ENCODE measurements at places on chromosomes 1 and 21.

- no peak for DNase-seq
Observed at GRCh38 chr1:167453123-167453522, 65.2 kb downstream of the CD247 start.

DNA sequence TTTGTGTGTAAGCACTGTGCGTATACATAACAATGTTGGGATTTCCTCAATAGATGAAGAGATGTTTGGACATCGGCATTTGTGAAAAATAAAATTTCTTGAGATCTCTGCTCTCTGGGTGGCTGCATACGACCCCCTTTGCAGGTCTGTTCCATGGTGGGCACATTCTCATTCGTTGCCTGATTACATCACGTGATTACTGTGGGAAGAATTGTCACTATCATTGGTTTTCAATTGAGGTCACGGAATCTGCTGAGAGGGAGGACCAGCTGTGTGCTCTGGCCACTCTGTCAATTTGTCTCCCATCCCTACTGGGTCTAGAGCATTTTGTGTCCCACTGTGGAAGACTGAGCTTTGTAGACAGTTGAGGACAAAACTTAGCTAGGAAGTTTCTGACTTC is 81.8 kb downstream of the DISC1 start:
- no peak for DNase-seq

DNA sequence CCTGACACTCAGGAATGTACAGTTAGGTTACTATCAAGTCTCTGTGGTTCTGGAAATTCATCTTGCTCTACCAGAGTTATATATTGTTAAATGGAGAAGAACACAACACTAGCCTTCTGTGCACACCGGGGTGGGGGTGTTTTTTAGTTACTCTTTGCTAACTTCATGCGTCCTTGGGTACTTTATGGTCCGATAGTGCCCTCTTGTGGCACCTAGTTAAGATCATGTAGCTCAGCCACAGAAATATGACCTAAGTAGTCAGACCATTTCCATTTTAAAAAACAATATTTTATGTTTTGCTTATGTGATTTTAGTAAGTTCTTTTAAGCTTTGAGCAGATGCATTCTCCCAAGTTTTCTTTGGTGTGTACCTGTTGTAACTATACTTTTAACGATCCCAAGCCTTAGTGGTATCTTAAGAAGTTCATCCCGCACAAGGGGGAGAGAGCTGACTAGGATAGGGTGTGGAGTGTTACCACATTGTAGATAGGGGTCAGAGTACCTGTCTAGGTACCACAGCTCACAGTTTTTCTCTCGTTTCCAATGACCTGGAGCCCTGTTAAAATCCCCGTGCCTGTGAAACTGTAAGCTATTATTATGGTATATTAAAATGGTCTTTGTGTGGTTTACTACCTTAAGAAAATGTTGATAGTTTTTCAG is 20.6 kb upstream of the SH3D21 start:
- peak; percentile 49 for DNase-seq

DNA sequence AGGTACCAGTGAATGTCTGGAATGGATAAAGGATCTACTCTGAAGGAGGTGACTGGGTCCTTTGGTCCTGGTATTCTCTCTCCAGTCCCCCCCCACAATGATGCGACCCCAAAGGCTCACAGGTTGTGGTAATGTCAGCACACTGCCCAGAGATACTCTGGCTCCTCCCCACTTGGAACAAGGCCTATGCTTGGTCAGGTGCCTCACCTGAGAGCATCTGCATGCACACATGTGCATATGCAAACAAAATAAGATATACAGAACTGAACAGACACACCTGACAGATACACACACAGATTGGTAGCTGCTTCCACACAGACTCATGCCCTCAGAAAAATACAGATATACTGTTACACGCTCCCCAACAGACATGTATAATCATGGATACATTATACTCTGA is 33.5 kb downstream of the DMAP1 start:
- DNase-seq: no peak

DNA sequence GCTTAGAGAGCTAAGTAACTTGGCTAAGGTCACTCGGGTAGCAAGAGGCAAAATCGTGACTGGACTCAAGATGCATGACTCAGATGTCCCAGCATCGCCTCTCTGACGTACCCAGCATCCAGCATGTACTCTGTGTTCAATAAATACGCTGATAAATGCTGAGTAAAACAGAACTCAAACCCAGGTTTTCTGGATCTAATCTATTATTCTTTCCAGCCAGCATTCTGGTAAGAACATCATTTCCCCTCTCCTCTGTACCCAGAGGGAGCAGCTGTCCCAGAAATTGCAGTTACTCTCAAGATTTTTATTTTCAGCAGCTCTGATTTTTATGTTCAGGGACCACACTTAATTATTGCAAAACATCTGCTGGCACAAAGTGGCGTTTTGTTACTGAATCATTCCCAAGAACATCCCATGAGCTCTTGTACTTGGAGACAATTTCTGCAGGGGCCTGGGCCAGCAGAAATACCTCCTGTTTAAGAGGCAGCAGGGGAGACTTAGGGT is 249.0 kb downstream of the PRDM2 start:
- no peak for DNase-seq

GRCh38 chr1:2554621-2555387 is 1.4 kb upstream of the TNFRSF14 start:
- peak; percentile 79 for DNase-seq

GRCh38 chr21:44377922-44378645 is 24.7 kb downstream of the TRPM2 start:
- no peak for DNase-seq

GRCh38 chr21:36511484-36512220 is 31.7 kb upstream of the CLDN14 start:
- DNase-seq: no peak

- DNase-seq: no peak
Observed at GRCh38 chr1:229579059-229579673, 20.7 kb upstream of the ABCB10 start.

- no peak for DNase-seq
Observed at GRCh38 chr21:29430576-29430975, 131.9 kb downstream of the BACH1 start.

- DNase-seq: no peak
Observed at GRCh38 chr1:152107031-152107983, 7.9 kb downstream of the TCHH start.

DNA sequence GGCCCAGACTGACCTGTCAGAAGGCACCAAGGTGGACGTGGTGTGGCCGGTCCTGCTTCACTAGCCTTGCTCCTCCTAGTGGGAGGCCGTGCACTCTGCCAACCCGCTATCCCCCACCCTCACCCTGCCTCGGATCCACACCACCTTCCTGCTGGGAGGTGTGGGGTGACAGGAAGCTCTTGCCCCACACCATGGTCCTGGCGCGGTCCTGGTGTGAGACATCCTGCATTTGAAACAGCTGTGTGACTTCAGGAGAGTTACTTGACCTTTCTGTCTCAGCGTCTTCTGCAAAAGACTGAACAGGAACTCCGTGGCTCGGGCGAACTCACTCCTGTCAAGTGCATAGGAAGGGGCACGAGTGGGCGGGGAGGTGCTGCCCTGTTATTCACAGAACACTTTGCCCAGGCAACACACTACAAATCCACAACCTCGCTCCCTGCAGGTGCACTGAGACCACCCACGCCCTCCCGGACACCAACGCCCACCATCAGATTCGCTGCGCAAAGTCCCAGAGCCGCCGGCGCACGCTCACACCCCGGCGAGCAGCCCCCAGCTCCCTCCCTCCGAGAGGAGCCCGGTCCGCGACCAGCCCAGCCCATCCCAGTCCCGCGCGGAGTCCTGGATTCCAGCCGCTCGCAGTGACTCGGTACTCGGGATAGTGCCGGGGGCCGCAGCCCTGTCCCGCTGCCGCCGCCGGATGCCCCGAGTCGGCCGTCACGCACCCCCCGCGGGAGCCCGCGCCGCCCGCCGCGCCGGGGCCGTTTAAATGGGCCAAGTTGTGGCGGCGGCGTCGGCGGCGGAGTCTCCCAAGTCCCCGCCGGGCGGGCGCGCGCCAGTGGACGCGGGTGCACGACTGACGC is at the start of gene SAMD11:
TSS of gene SAMD11 (plus strand) at position 793 of the 860 bp plus-strand sequence. CDS start 509 bp downstream, outside the sequence.
- DNase-seq: peak; percentile 59

GRCh38 chr1:184743062-184743756 is 11.4 kb downstream of the EDEM3 start:
- DNase-seq: no peak

DNA sequence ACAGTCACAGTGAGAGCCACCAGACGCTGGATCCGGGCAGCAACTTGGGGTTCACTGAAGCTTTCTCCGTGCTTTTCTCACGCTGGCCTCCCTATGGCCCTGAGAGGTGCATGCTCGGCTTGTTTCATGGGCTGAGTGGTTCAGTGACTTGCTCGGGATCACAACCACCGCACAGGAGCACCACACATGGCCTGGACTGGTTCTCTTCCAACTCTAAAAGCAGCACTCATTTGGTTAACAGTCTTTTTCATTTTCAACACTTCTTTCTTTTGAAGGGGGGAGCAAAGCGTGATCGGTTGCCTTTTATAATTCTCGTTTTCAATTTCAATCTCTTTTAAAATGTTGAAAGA is 26.2 kb downstream of the UBIAD1 start:
- no peak for DNase-seq

GRCh38 chr1:154911691-154912550 is 24.6 kb downstream of the PMVK start:
- no peak for DNase-seq

- DNase-seq: no peak
Observed at GRCh38 chr1:39104158-39105060, 78.3 kb downstream of the NDUFS5 start.

DNA sequence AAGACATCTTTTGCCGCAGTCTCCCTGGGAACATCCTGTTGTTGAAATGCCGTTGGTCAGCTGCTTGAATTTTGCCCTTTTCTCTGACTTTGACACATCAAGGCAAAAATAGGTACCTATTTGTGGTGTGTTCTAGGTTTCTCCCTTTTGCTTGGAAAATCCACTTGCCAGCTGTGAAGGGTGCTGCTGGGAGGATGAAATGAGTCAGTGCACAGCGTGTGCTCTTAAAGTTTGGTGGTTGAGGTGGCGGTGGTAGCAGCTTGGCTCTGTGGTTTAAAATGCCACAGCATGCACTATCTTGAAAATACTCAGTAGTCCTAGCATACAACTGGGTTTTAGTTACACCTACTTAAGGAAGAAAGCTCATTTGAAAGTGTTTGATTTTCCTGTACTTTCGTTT is 183.8 kb downstream of the DHRS3 start:
- DNase-seq: peak; percentile 67

- no peak for DNase-seq
Observed at GRCh38 chr1:233509526-233509925, 104.4 kb upstream of the KCNK1 start.

GRCh38 chr1:2150801-2151200 is 43.8 kb downstream of the FAAP20 start:
- no peak for DNase-seq

DNA sequence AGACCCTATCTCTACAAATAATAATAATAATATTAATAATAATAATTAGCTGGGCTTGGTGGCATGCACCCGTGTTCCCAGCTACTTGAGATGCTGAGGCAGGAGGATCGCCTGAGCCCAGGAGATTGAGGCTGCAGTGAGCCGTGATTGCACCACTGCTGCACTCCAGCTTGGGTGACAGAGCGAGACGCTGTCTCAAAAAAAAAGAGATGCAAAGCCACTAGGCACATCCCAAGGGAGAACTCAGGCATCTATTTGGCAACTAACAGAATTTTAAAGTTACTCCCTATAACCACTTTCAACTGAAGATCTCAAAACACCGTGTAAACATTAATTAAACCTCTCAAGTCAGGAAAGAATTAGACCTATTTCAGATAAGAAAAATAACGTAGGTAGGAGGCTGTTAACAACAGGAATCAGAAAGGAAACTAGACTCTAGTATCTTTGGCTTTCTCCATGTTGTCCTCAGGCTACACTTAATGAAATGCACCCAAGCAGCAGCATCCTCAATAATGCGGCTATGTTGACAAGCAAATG is 3.7 kb downstream of the RNF19B start:
- no peak for DNase-seq

GRCh38 chr21:39670701-39671100 is 58.0 kb downstream of the B3GALT5 start:
- DNase-seq: no peak

DNA sequence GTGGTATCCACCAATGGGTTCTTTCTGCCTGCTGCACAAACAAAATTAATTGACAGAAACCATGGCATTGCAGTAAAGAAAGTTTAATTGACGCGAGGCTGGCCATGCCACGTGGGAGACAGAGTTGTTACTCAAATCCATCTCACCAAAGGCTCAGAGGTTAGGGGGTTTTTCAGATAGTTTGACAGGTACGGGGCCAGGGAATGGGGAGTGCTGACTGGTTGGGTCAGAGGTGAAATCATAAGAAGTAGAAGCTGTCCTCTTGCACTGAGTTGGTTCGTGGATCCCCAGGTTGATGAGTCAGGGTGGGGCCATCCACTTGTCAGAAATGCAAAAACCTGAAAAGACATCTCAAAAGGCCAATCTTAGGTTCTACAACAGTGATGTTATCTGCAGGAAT is 941 bp upstream of the TBCE start:
- DNase-seq: no peak

GRCh38 chr1:162236618-162237017 is 140.0 kb downstream of the SPATA46 start:
- no peak for DNase-seq
